ENCODE measurements at places on chromosomes 1 and 21.
A peak's percentile ranks its signal among the peaks of the same experiment; 100 is the strongest.

- no peak for DNase-seq
Measured at GRCh38 chr1:114344656-114345055, 166.3 kb downstream of the TRIM33 start.

DNA sequence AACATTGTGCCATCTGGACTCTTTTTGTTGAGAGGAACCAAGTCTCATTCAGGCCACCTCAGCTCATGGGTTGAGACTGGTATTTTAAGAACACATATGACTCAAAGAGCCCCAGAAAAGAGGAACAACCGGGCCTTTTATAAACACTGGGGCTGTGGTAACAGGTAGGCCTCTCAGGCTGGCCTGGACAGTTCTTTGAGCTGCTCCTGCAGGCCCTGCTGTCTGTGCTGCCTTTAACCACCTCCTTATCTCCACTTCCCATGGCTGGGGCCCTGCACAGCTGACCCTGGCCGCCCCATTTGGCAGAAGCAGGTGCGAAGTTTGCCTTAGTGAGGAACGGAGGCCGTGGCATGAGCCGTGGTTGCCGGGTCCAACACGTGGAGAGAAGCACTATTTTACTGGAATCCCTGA, 163.3 kb downstream of the RHOU start:
- no peak for DNase-seq

- peak; percentile 73 for DNase-seq
Measured at GRCh38 chr1:182069028-182069466, 7.5 kb upstream of the ZNF648 start.

DNA sequence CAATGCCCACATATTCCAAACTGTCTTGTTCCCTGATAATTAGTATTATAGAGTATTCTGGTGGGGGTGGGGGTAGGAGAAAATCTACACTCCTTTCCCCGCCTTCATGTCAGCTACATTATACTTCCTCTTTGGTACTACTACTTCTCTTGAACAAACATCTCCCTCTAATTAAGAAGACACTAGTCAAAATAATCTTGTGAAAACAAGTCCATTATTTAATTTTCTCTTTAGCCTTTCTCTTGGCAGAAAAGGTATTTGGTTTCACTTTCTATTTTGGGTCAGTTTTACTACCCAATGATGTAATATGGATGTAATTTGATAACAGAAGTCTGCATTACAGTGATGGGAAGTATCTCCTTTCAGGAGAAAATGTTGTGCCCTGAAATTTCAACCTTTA, 22.5 kb downstream of the NTMT2 start:
- no peak for DNase-seq

- DNase-seq = no peak
Measured at GRCh38 chr1:40266786-40267535, 8.9 kb downstream of the ZMPSTE24 start.

DNA sequence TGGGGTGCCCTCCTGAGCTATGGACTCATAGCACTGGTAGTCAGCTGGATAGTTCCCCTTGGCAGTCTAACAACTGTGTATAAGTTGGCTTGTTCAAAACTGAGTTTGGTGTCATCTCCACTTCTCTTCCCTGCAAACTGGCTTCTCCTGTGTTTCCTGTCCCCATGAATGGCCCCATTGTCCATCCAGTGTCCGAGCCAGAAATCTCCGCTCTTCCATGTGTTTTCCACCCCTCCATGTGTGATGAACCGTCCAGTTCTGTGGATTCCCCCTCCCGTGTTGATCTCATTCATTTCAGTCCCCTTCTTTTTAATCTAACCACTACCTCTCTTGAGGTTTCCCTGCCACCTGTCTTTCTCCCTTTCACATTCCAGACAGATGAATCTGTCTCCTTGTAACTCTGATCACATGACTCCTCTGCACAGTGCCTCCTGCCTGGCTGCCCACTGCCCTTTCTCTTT, 195.7 kb downstream of the ROR1 start:
- DNase-seq = no peak

- DNase-seq = no peak
Measured at GRCh38 chr1:197862221-197862620, 40.2 kb upstream of the C1orf53 start.

DNA sequence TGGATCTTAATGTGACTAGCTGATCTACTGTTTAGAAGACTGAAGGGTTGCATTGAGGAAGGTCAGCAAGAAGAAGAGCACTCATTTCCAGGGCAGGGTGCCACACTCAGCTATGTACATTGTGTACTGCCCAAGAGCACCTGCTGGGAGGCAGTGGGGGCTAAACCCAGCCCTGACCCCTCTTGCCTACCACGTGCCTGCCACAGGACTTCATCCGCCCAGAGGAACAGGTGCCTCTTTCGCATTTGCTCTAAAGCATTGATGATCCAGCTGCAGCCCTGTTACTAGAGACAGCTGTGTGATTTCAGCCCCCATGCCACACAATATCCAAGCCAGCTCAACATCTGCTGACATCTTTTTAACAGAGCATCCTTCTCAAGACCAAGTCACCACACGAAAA, 341.8 kb downstream of the LMX1A start:
- DNase-seq = no peak

DNA sequence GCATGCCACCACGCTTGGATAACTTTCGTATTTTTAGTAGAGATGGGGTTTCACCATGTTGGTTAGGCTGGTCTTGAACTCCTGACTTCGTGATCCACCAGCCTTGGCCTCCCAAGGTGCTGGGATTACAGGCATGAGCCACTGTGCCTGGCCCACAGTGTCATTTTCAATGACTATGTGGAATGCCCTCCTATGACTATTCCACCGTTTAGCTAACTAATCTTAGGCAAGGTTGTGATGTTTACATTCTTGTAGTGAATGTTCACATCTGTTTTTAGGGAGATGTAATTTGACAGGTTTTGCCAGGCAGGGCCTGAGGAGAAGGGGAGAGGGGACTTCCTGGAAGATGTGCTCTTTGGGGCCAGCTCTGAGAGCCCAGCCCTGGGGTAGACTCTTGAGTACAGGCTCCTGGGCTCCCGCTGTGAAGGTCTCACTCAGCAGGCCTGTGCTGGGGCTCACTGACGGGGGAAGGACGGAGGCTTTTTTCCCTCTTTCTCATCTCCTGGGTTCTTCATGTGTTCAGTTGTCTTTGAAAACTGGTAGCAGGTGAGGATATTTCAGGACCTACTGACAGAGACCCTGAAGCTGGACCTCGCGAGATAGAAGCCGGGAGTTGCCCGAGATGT, 13.2 kb downstream of the COQ8A start:
- DNase-seq = no peak

DNA sequence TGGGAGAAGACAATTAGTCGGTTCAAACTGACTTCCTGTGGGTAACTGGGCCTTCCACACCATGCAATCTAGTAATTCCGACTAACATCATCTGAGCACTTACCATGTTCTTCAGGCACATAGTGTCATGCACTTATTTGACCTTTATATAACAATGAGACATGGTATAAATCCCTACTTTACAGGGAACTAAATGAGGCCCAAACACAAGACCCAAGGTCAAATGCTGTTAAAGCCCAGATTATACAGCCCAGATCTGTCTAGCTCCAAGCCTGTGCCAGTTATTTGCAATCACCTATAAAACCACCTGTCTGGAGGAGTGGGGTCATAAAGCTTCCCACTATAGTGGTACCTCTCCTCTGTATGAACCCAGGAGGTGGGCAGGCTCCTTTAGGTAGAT, 40.8 kb downstream of the JAK1 start:
- DNase-seq = no peak

- DNase-seq = no peak
Measured at GRCh38 chr1:156961709-156962108, 41.3 kb downstream of the LRRC71 start.

GRCh38 chr1:160855181-160855981, 7.3 kb downstream of the CD244 start:
- no peak for DNase-seq

DNA sequence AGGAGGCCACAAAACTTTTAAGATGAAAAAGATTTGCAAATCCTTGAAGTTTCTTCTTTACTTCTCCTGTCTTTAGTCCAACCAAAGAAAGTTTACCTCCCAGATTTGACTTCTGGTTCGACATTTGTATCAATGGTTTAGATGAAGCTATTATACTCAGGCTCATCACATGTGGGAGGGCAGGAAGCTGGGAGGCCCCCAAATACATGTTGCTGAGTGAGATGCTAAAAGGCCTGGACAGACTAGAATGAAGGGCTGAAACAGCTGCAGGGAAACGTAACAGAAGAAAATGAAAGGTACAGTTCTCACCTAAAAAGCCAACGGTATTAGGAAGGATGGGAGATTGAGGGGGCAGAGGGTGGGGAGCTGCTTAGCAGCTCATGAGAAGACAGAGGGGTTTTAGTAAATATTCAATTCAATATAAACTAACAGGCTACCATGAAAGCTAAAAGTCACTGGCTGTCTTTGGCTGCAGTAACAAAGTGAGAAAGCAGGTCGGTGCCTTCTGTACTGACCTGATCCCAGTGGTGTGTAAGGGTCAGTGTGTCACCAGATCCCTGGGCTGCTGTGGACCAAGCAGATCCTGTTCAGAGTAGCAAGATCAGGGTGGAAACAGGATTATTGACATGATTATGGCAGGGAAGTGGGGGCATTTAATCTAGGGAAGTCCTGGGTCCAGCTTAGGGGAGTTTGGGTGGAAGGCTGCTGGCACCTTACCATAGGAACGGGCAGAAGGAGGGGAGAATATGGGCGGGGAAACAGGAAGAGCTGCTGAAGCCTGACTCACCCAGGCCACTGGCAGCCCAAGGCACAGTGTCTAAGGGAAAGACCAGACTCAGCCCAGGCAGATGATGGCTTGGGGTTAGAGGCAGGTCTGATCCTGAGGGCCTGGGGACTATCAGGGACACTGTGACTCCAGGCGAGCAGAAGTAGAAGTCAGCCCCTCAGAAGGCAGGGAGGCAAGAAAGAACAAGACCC, 60.4 kb downstream of the KCNN3 start:
- no peak for DNase-seq

DNA sequence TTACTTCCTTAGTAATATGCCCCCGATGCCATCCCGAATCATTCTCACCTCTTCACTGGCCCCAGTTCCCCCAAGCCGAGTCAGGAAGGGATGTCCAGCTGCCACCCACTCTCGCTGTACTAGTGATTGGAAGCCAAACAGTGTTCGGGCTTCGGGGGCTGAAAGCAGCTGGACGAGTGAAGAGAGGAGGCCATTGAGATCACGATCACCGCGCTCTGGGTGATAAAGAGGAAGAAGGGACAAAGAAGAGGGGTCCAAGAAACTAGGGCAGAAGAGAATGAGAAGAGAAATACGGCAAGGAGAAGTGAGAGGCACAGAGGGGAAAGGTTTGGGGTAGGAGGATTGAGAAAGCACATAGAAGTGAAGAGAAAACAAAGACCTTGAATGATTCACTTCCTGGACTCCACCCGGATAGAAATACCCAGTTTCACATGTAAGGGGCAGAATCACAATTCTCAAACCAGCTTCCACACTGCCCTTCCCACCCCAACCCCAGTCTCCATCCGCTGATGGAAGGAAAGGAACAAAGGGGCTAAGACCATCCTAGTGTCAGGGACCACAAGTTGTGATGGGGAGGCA, 3.7 kb upstream of the SF3B4 start:
- DNase-seq = no peak

GRCh38 chr1:246691622-246692495, 32.4 kb upstream of the SCCPDH start:
- DNase-seq = no peak

GRCh38 chr1:158798531-158798930, 17.5 kb upstream of the OR6N2 start:
- DNase-seq = no peak

- no peak for DNase-seq
Measured at GRCh38 chr1:239947801-239948200, 143.9 kb upstream of the FMN2 start.

DNA sequence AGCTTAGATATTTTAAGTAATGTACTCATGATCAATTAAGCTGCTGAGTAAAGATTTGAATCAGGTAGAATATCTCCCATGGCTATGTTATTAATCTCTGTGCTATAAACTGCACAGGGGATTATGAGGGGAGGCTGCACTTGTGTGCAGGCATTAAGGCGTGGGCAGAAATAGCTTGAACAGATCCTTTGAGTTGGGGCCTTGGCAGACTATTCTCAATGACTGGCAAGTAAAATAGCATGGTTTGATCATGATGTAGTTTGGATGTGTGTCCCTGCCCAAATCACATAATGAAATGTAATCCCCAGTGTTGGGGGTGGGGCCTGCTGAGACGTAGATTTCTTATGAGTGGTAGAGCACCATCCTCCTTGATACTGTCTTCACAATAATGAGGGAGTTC, 220.3 kb downstream of the PLPP3 start:
- DNase-seq = no peak

DNA sequence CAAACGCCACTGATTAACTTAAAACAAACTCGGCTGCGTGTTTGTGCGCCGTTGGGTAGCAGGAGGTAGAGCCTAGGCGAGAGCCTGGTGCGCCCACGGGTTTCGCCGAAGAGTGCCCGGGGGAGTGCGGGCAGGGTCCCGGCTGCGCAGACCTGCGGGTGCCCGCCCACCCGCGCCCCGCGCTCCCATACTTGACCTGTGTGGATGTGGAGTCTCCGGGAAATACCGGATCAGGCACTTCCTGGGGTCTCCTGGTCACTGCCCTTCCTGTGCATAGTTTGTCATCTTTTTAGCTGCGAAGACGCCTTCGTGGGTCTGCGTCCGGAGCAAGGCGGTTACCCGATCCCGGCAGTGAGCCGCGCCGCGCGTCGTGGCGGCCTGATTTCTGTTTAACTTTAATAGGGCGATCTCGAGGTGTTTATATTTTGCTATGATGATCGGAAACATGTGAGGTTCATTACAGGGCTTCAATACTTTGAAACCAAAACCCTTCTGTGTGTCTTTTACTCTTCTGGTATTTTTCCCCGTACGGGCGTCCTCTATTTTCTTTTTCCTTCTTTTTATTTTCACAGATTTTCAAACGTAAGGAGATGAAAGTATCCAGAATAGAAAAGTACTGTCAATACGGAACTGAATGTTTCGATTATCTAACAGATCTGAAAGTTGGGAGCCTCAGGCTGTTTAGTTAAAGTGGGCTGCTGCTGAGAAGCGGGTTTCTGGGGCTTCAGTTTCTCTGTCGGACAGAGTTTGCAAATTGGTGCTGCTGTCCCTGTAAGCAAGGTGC, 15.2 kb downstream of the NR5A2 start:
- peak; percentile 80 for DNase-seq

GRCh38 chr21:39675993-39676661, 63.4 kb downstream of the B3GALT5 start:
- DNase-seq = no peak

DNA sequence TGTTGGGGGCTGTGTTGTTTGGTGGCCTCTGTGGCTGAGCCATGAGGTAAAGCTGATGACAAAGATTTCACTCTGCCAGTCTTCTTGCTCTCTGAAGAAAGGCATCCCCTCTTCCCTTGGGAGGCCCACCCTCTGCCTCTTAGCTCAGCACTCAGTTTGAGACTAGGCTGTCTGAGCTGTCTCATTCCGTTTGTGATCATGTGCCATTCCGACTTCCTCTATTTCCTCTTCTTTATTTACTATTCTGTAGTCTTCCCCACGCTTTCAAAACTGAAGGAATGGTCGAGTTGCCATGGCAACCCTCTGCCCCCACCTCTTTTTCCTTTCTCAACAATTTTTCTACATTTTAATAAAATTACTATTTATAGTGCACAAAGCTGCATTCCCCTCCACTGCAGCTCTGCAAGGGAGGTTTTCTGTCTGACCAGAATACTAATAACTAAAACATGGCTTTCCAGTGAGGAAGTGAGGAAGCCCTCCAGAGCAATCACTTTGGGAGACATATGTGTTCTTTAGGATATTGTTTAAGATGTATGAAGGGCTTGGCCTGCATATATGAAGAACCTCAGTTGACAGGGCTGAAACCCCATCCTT, 30.8 kb downstream of the KCNA3 start:
- no peak for DNase-seq

Data from HuH-7.5 (cell line).